ENCODE measurements at places on chromosomes 1 and 21.

DNA sequence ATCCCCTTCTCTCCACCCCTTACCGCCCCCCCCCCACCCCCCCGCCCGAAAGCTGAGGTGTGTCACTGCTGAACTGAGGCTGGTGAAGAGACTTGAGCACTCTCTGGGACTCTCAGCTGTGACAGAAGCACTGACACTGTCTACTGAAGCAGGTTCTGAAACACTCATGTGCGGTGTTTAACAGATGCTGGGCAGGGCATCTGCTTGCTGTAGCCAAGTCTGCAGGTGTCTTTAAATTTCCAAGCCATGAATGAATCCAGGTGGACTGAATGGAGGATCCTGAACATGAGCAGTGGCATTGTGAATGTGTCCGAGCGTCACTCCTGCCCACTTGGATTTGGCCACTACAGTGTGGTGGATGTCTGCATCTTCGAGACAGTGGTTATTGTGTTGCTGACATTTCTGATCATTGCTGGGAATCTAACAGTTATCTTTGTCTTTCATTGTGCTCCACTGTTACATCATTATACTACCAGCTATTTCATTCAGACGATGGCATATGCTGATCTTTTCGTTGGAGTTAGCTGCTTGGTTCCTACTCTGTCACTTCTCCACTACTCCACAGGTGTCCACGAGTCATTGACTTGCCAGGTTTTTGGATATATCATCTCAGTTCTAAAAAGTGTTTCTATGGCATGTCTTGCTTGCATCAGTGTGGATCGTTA is at the start of gene GPR52:
GPR52 (plus strand) TSS at position 99 of the 665 bp plus-strand sequence; CDS start at position 247, 148 bp downstream.
- no peak for DNase-seq

DNA sequence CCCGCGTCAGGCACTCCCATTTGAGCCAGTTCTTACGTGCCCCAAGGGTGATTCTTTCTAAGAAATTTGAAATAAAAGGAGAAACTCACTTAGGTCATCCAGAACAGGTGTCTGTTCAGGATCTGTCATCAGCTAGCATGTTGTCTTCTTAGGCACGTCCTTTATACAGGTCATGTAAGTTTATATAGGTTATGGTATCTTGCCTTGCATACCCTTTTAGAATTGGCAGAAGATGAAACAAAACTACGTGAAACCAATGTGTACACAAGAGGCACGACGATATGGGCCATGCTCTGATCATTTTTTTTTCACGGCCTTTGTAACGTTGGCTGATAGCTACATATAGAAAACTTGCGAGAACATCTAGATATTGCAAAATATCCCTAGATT is 579 bp upstream of the GTF2B start:
- no peak for DNase-seq

DNA sequence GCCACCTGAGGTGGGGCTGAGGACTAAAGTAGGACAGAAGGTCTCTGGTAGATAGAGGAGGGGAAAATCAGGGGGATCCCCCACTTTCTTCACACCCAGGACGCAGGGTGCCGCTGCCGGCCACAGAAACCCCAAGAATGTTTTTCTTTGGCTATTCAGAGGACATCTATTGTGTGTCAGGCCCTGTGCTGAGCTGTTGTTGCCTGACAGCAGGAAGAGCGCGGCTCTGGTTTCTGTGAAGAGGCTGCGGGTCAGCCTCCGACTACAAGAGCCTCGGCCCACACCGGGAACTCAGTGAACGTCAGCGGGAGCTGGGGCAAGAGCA is 407 bp upstream of the PIGV start:
- DNase-seq, result no peak

- peak; percentile 7 for DNase-seq
Measured at GRCh38 chr1:56064705-56065104, 514.7 kb downstream of the PLPP3 start.

- peak; percentile 95 for DNase-seq
Measured at GRCh38 chr1:208201229-208201628, 43.0 kb downstream of the PLXNA2 start.

- no peak for DNase-seq
Measured at GRCh38 chr1:109547463-109548320, 723 bp upstream of the GNAI3 start.
